Keratinocyte (primary cell): ENCODE measurements at places on chromosomes 13 and 19.

- DNase-seq = no peak
Observed at GRCh38 chr19:18280247-18281081, 958 bp downstream of the JUND start.

DNA sequence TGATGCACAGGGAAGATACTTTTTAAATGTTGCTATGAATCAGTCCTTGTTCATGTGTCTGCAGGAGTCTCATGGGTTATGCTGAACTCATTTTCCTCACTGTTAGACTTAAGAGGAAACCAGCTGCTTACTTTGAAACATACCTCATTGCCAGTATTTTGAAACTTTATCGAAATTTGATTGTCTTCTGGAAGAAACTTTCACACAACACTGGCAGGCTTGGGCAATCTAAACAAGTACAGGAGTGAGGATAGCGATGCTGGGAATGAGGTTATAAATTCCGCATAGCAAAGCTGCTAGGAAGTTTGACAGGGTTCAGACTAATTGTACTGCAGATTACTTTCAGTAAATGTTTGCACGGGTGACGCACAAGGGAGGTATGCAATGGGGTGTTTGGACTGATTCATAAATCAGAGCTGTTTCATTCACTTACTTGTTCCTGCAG lies 245.7 kb downstream of the DNAJC15 start:
- no peak for DNase-seq

DNA sequence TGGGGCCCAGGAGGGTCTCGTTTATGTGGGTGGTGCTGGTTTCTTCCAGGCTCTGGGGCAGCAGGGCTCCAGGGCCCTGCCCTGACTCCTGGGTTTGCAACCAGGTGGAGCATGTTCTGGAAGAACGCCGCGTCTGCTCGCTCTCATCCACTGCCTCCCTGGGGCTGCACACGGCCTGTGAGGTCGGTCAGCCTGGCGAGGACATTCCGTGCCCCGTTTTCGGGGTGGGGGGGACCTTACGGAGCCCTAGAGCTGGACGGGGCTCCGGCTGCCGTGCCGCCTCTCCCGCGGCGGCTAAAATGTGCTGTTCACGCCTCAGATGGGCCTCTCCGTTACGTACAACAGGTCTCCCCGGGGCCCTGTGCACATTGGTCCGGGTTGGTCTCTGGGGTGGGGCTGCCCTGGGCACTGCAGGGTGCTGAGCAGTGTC lies 3.3 kb downstream of the GNA11 start:
- no peak for DNase-seq

DNA sequence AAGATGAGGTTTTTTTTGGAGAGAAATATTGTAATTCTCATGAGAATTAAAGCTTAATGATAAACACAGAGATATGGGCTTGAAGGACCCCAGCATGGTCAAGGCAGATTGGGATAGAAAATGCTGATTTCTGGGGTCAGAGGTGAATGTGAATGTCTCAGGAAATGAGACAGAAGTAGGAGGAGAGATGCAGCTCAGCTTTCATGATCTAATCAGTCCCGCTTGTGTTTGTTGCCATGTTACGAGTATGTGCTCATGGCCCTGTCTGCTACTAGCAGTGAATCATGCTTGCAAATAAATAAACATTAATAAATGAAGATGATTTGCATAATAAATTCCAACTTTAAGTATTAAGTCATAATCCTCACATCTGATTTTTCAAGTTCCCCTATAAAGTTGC lies 23.0 kb upstream of the NDFIP2 start:
- no peak for DNase-seq

- DNase-seq = no peak
Observed at GRCh38 chr13:112969692-112970338, 801 bp downstream of the MCF2L start.
